Nephron progenitor cell (in vitro differentiated cells): ENCODE measurements at places on chromosomes 3 and 15.

GRCh38 chr3:127707851-127708411 is 35.2 kb downstream of the ABTB1 start:
- no peak for DNase-seq

DNA sequence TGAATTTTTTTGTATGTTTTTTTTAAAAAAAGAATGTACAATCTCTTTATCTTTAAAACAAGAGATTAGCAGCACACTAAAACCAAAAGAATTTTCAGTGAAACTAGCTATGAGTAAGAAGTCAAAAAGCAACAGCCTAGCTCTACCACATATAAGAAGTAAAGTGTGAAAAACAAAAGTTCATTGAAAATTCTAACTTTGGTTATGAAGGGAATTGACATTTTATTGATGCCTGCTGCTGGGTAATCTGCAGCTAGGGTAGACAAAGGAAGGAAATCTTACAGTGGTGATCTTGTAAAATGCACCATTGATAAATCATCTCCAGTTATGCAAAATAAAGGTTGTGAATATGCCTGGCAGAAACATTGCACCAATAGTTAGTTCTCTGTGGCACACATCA is 37.8 kb upstream of the FOXB1 start:
- DNase-seq = no peak

DNA sequence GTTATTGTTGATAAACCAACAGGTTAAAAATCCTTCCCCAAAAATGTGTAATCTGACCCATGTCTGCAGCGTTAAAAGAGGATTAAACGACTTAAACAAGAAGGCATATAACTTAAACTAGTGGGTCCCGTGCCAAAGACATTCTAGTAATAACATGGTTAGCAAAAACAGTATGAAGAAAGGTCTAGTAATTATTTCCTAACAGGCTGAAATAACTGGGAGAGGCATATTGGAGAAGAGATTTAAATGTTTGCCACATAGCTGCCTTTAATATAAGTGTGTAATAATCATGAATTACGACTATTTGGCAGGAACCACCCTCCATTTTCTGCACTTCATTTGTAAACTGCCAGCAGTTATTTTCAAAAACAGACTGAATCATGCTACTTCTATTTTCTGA is 67.7 kb upstream of the CSPG5 start:
- no peak for DNase-seq

DNA sequence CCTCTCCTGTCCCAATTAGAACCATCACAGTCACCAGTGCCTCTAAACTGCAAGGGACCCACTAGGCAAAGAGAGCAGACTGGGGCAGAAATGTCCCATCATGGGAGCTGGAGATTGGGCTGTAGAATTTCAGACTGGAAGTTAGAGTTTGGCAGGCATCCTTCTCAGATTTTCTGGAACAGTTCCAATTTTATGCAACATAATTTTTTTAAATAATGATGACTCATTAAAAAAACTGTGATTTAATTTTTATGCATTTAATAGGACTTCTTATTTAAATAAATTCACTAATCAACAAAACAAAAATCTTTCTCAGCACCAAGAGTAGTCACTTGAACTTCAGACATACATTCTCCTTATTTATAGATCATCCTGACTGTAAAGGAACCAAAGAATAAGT is 84.6 kb upstream of the SLC7A14 start:
- DNase-seq = no peak

GRCh38 chr3:42743204-42743995 is 29.7 kb downstream of the CCDC13 start:
- no peak for DNase-seq

DNA sequence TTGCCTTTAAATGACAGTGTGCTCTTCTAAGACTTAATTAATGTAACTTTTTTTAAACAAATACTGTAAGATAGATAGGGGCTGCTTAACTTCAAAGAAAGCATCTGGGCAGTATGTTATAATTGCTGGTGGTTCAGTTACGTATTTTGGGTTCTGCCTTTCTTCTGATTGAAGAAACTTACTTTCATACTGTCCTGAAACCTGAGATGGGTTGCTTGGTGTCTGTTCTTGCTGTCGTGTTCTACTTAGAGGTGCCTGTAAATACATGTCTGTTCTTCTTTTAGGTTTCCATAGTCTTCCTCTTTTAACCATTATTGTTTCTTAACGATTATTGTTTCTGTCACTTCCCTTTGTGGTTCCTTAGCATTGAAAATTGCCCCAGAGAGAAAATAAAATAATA is 297.7 kb upstream of the CHRM5 start:
- no peak for DNase-seq

DNA sequence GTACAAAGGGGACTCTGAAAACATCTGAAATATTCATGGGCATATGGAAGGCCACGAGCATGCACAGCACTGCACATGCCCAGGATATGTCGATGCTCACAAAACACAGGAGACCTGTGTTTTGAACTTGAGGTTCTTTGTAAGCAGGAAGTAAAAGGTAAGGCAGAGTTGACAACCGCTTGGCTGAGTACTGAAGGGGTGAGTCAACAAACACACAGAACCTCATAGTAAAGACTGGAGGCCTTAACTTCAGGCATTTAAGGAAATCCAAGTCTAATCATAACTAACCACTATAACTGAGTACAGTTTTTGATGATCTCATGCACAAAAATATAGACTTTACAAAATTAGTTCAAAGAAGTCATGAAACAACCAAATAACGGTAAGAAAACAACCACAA is 80.6 kb downstream of the MYO9A start:
- DNase-seq = no peak
